Thyroid gland (tissue), 4 donors: ENCODE measurements at places on chromosomes 4 and X. TPM values are rescaled to one million over a fixed set of nuclear protein-coding genes. Genes with fewer than 3 reads are reported as not detected.

DNA sequence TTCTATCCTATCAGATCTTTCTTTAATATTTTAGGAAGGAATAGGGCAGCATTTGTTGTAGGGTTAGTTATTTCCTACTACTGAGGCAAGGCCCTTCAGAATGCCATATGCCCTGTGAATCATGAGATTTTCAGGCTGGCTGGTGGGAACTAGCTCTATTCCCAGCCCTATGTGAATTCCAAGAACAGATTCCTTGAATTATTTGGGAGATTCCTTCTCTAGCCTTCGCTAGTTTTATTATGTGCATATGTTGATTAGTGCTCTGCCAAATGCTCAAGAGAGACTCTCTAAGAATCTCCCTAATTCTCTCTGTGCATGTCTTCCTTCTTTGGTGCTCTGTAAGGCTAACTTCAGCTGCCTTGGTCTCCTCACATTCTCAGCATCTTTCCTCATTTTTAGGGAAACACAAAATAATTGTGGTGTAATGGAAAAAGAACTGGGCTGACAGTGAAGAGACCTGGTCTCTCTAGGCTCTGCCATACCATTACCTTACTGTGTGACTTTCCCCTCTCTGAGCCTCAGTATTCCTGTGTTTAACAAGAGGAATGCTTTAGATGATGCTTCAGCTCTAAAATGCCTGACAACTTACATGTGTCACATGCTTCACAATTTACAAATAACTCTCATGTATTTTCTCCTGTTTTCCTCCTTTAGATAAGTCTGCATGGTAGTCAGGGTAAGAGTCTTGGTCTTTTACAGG lies 79.7 kb downstream of the VMA21 start:
- no peak for DNase-seq

DNA sequence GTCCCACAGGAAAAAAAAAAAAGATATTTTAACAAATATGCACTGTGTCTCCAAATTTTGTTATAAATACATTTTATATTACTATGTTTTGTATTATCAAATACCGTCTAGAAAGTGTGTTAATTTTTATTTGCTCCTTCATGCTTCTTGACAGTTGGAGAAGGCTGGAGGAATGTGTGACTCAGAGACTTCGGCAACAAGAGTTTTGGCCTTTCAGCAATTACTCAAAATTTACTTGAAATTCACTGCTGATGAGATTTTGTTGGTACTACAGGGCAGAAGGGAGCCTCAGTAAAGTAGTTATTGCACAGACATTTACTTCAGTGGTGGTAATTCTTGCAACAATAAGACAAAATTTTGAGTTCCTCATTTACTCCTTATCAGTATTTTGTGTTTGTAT lies 2164.0 kb downstream of the PCDH7 start:
- no peak for DNase-seq

DNA sequence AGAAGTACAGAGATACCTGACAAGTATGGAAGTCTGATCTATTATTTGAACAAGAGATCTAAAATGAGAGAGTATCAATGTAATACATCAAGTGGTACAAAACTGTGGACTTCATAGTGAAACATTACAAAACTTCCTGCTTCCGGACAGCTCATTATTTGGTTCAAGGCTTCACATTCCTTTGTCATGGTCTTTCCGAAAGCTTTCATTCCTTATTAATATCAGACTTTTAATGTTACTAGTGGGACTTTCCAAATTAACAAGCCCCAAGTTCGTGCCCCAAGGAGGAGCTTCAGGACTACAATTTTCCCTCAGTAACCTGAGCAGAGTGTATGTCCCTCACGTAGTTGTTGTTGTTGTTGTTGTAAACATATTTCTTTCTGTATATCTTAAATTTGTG lies 1.2 kb downstream of the CHIC2 start:
- DNase-seq, result no peak

GRCh38 chr4:108345862-108346817 lies 177.4 kb upstream of the LEF1 start:
- DNase-seq, result no peak

DNA sequence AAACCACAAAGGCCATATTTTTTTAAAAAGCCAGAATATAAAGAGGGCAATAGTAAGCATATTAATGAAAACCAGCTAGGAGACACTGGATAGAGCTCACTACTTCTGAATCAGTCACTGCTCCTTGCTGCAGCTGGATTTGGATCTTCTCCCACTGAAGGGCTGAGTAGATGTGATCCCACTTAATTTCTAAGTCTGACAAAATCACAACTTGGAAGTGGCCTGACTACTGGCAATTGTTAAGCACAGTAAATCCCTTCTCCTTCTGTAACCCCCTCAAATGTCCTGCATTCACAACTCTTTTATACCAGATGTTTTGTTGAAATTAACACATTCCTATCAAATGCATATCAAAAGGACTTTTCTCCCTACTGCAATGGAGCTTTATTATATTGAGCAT lies 72.9 kb downstream of the AMMECR1 start:
- no peak for DNase-seq

- DNase-seq, result no peak
Observed at GRCh38 chr4:76536373-76536689, 101.3 kb downstream of the SHROOM3 start.

- no peak for DNase-seq
Observed at GRCh38 chr4:9927341-9928007, 93.8 kb downstream of the SLC2A9 start.

GRCh38 chr4:3376266-3376665 lies 65.5 kb upstream of the HGFAC start:
- no peak for DNase-seq

GRCh38 chrX:151889421-151889820 lies 23.3 kb upstream of the MAGEA4 start:
- DNase-seq, result no peak

GRCh38 chrX:132631579-132632232 lies 142.9 kb upstream of the MBNL3 start:
- no peak for DNase-seq

- no peak for DNase-seq
Observed at GRCh38 chr4:29243851-29244250, 1476.3 kb upstream of the PCDH7 start.

DNA sequence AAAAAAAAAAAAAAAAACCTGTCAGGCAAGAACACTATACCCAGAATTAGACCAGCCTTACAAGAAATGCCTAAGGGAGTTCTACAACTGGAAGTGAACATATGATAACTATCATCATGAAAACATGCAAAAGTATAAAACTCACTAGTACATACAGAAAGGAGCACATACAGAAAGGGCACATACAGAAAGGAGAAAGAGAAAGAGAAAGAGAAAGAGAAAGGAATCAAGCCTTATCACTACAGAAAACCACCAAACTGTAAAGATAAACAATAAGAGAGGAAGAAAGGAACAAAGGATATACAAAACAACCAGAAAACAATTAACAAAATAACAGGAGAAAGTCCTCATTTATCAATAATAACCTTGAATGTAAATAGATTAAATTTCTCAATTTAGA lies 50.4 kb downstream of the PHKA1 start:
- no peak for DNase-seq

DNA sequence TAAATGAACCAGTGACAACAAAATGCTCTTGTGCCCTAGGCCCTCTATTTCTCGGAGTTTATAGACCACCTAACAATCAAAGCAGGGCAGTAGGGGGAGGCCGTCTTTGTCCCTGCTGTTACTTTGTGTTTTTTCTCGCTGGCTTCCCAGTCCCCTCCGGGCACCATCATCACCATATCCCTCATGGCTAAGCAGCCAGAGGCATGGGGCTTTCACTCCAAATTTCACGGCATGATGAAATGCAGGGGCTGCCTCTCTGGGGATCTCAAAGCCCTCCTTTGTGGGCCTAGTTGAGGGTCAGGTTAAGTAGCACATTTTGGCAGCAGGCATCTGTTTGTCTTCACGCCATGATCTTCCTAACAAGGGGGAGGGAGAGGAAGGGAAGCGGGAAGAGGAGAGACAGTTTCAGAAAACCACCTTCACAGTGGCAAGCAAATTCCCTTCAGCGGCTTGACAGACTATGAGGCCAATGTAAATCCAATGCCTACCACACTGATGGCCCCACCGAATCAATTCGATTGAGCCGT lies 91.9 kb downstream of the ANOS1 start:
- no peak for DNase-seq

DNA sequence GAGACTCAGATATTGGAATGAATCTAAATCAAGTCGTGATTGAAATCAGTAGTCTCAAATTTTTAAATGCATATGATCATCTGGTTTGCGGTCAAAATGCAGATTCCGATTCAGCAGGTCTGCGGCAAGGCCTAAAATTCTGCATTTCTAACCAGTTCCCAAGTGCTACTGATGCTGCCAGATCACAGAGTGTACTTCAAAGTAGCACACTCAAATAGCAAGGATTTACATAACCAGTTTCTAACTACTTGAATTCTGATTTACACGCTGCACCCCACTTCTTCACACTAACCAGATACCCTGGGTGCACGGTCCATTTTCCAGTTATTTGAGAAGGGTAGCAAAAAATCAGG lies 752 bp downstream of the MBTPS2 start:
- no peak for DNase-seq

- no peak for DNase-seq
Observed at GRCh38 chr4:159281771-159282170, 178.9 kb downstream of the RAPGEF2 start.

DNA sequence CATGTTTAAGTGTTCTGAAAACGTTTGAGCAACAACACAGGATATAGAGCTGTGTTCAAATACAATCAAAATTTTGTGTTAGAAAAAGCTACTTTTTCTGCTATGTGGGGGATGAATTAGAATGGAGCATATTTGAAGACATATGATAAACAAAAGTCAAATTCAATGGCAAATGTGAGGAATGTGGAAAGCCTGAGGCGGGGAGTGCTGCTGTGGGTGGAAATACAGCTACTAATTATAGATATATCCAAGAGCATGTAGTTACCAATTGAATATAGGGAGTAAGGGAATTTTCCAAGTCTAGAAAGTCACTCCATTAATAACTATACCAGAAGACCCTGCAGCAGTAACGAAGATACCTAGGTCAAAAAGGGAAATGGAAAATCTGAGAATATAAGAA lies 2370.4 kb upstream of the TENM3 start:
- DNase-seq, result no peak

- DNase-seq, result no peak
Observed at GRCh38 chrX:30657196-30658161, 4.3 kb downstream of the GK start.

DNA sequence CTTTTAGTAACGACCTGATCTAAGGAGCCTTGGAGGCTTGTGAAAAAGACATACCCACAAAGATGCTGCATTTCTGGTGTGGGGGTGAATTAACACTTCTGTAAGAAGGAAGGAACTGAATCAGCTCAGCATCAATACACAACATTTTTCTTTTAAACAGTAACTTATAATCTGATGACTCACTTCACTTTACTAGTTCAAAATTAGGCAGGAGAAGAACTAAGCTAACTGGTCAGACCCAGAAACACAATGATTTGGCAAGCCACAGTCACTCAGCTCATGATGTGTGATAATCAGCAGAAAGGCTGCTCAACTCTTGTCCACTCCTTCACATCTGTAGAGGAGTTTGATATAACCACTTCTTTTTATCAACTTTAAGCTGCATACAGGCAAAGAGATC lies 4.6 kb downstream of the MMAA start:
- no peak for DNase-seq

DNA sequence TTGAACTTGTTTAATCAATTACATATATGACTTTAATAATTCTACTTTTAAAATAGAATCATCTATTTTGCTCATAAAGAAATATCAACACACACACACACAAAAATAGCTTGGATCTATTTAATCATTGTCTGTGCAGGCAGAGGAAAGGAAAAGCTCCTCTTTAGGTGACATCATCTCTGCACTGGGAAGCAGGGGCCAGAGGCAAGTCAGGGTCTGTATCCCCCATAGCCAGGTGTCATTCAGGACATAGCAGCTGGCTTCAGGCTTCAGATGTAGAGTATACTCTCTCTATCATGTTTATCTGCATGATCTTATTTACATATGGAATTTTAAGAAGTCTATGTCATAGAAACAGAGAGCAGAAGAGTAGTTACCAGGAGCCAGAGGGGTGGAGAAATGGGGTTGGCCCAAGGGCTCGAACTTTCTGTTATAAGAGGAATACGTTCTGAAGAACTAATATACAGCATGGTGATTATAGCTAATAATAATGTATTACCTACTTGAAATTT lies 110.4 kb upstream of the LDB2 start:
- DNase-seq, result no peak

DNA sequence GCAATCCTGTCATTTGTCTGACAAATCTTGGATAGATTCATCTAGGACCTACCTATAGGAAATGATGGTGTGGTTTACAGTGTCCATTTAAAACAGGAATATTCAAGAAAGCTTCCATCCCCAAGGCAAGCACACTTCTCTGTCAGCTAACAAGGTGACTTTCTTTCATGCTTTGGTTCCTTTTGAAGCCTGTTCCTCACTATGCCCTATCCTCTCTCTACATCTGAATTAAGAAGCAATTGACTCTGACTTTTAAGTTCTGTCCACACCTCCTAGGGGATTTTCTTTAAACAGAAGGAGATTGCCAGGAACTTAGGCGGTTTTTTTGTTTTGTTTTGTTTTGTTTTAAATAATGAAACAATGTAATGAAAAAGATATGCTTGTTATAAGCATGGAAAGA lies 1181.4 kb upstream of the TENM3 start:
- no peak for DNase-seq

GRCh38 chr4:25950461-25951389 lies 36.7 kb downstream of the SMIM20 start:
- no peak for DNase-seq

GRCh38 chr4:166043801-166044200 lies 170.8 kb downstream of the TLL1 start:
- no peak for DNase-seq

- DNase-seq, result no peak
Observed at GRCh38 chr4:87734936-87735335, 64.4 kb upstream of the IBSP start.

DNA sequence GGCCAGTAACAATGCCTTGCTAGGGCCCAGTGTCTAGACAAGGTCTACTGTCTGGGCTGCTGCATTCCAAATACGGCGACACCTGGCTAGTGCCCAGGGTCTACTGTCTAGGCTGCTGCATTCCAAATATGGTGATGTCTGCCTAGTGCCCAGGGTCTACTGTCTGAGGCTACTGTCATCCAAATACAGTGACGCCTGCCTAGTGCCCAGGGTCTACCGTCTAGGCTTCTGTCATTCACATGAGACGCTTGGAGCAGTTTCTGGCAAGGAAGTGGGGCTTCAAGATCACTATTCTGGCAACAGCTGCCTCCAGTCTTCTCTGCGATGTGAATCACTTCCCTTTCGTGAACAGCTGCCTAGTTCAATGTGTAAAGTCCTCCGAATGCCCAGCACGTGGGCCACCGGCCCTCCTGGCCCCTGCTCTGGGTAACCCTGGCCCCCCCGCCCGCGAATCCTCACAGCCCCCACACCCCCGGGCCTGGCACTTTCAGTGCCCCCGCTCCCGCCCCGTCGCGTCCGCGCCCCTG lies 12.7 kb downstream of the ACOX3 start:
- DNase-seq, result peak; percentile 69

Gene YIPF7
- total RNA-seq, result not detected

Gene CENPVL1
- not detected for total RNA-seq

Gene CXCL11
- not detected for total RNA-seq

Gene CTAG1A
- total RNA-seq, result not detected

Gene COL4A5
- total RNA-seq, result 42.0 TPM

Gene CXorf65
- not detected for total RNA-seq
